ENCODE measurements at places on chromosomes 4 and X.

GRCh38 chrX:100695991-100696390, 35.9 kb downstream of the SYTL4 start:
- H3K36me3 ChIP-seq = no peaks in the 10 kb centered on the region
- H3K4me1 ChIP-seq = no peaks in the 10 kb centered on the region
- DNase-seq = no peak

- no peaks in the 10 kb centered on the region for H3K27me3 ChIP-seq
- H3K4me1 ChIP-seq = no peaks in the 10 kb centered on the region
- H3K36me3 ChIP-seq = no peaks in the 10 kb centered on the region
- no peak overlapping the region for H3K27ac ChIP-seq
- H3K4me3 ChIP-seq = no peak overlapping the region
Measured at GRCh38 chr4:122539861-122540465, 80.9 kb downstream of the IL21 start.

DNA sequence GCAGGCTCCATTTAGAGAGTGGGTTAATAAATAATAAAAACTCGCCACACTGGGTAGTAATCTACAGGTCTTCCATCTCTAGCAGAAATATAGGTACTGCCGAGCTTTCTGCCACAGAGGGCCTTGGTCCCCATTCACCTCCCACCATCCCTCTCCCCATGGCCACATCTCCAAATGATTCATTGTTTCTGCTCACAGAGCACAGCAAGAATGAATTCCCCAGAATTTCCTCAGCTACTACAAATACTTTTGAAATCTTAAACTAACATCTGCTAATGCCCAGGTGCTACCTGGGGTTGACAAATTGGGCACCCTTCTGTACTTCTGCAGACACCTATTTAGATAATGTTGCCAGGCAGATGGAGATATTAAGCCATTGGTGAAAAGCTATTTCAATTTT, 5.1 kb downstream of the PHEX start:
- H3K27me3 ChIP-seq = no peaks in the 10 kb centered on the region
- no peak overlapping the region for H3K4me3 ChIP-seq
- H3K4me1 ChIP-seq = no peaks in the 10 kb centered on the region
- no peak for DNase-seq

DNA sequence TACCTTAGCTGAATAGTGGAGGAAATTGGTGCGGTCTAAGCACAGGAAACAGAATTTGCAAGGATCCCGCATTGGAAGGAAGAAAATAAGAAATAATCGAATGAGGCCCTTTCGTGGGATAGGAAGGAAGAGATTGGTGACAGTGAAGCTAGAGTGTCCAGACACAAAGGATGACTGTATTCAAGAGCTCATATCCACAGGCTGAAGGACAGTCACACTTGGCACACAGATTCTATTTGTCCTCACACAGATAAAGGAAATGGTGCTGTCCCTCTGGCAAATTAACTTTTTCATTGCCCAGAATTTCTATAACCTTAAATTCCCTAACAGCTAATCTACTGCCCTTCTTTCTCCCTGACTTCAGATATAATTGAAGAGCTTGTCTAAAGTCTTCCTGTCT, 2188.9 kb upstream of the TENM3 start:
- H3K4me3 ChIP-seq = no peak overlapping the region
- peaks cover 17% of the 10 kb centered on the region for H3K27me3 ChIP-seq
- H3K4me1 ChIP-seq = peaks cover 7% of the 10 kb centered on the region

GRCh38 chrX:9160698-9161329, 126.9 kb upstream of the FAM9B start:
- no peak for DNase-seq
- H3K27me3 ChIP-seq = no peaks in the 10 kb centered on the region
- no peak overlapping the region for H3K4me3 ChIP-seq
- H3K36me3 ChIP-seq = no peaks in the 10 kb centered on the region

DNA sequence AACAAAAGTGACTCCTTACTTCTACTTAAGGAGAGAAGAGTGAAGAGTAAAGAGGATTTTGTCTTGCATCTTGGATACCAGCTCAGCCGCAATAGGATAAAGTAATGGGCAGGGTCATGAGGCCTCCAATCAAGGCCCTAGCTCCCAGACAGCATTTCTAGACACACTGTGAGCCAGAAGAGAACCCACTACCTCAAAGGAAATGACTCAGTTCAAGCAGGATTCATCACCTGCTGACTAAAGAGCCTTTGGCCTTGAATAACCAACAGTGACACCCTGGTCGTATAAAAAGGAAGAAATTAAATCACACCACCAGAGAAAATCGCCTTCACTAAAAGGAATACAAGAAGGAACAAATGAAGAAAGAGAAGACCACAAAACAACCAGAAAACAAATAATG, 416.1 kb downstream of the PCDH18 start:
- no peak overlapping the region for H3K4me3 ChIP-seq
- H3K27me3 ChIP-seq = no peaks in the 10 kb centered on the region
- H3K36me3 ChIP-seq = no peaks in the 10 kb centered on the region
- no peaks in the 10 kb centered on the region for H3K4me1 ChIP-seq
- no peak overlapping the region for H3K27ac ChIP-seq
- DNase-seq = no peak

DNA sequence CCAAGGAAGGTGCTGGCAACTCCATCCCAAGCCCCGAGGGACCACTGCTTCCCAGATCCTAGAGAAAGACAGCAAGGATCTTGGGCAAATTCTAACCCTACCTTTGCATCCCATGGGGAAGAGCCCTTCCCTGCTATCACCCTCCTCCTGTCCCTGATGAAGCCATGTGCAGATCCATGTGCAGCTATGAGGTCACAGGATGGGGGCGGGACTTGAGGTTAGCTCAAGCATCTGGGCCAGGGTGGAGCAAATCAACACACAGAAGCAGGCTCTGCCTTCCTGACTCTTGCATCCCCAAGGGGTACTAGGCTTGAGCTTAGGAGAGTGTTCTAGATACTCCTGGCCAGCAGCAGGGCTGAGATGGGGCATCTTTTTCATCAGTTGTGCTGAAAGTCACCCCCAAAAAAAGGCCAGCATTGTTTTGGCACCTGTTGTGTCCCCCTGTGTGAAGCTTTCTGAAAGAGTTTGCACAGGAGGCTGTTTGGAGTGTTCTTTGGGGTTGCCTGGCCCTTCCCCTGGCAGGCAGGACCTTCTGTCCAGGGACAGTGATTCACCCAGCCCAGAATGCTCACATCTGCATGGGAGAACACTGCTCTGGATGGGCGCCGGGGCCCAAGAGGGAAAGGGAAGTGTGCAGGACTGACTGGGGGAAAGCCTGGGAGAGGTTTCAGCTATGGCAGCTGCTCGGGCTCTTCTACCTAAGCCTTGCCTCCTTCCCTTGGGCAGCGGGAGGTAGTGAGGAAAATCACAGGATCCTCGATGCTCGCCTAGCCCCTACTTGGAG, 50.8 kb downstream of the PRPS1 start:
- H3K4me1 ChIP-seq = no peaks in the 10 kb centered on the region
- H3K27me3 ChIP-seq = no peaks in the 10 kb centered on the region
- no peak overlapping the region for H3K4me3 ChIP-seq
- peak overlapping the region; percentile 94 for H3K27ac ChIP-seq
- no peaks in the 10 kb centered on the region for H3K36me3 ChIP-seq

- DNase-seq = peak; percentile 78
- no peak overlapping the region for H3K27ac ChIP-seq
- no peaks in the 10 kb centered on the region for H3K36me3 ChIP-seq
- peak overlapping the region; percentile 48 for H3K4me3 ChIP-seq
- H3K4me1 ChIP-seq = no peaks in the 10 kb centered on the region
Measured at GRCh38 chrX:2325076-2325784, 175.5 kb downstream of the DHRSX start.

- no peak overlapping the region for H3K4me3 ChIP-seq
- no peaks in the 10 kb centered on the region for H3K4me1 ChIP-seq
- DNase-seq = no peak
- no peak overlapping the region for H3K27ac ChIP-seq
- no peaks in the 10 kb centered on the region for H3K36me3 ChIP-seq
Measured at GRCh38 chr4:163922302-163922701, 427.8 kb downstream of the TMA16 start.

- H3K36me3 ChIP-seq = no peaks in the 10 kb centered on the region
- DNase-seq = peak; percentile 72
- no peaks in the 10 kb centered on the region for H3K27me3 ChIP-seq
- peak overlapping the region; percentile 88 for H3K27ac ChIP-seq
- peak overlapping the region; percentile 75 for H3K4me3 ChIP-seq
Measured at GRCh38 chrX:102712981-102713625, 855 bp downstream of the GPRASP2 start.

- H3K4me3 ChIP-seq = no peak overlapping the region
- no peak for DNase-seq
- no peaks in the 10 kb centered on the region for H3K27me3 ChIP-seq
Measured at GRCh38 chr4:14124816-14125215, 497.3 kb upstream of the BOD1L1 start.

DNA sequence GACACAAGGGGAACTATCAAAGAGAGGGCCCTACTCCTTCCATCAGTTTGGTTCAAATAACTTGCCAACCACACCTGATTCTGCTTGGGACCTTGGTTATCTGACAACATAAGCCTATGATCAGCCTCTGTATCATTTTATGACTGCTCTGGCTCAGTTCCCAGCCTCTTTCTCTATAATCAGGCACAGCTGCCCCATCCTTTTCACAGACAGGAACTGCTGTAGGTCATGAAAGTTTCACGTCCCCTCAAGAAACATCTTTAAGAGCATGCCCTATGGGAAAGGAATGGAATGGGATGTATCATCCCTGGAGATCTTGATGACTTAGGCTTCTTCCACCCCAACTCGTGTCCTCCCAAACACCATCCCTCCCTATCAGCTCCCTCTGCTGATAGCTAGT, 243.4 kb downstream of the AR start:
- no peaks in the 10 kb centered on the region for H3K27me3 ChIP-seq
- H3K36me3 ChIP-seq = no peaks in the 10 kb centered on the region
- H3K27ac ChIP-seq = no peak overlapping the region
- no peaks in the 10 kb centered on the region for H3K4me1 ChIP-seq
- H3K4me3 ChIP-seq = no peak overlapping the region

DNA sequence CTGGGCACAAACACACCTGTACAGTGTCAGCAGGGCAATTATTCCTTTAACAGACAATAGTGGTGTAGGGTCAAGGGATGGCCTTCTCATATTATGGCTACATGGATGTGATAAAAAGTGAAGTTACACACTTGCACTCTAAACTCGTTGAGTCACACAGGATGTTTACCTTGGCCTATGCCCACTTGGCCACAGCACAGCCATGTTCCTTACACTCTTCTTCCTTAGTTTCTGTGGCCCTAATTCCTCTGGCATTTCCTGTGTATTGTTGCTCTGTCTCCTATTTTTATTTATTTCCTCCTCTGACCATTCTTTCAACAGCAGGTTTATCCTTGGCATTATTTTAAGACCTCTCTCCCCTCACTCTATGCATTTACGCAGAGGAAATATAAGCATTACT, 86.8 kb upstream of the NPFFR2 start:
- H3K27me3 ChIP-seq = no peaks in the 10 kb centered on the region
- no peak overlapping the region for H3K27ac ChIP-seq
- no peaks in the 10 kb centered on the region for H3K4me1 ChIP-seq
- no peak overlapping the region for H3K4me3 ChIP-seq
- no peak for DNase-seq
- no peaks in the 10 kb centered on the region for H3K36me3 ChIP-seq

GRCh38 chr4:177489471-177490246, 47.4 kb upstream of the AGA start:
- H3K36me3 ChIP-seq = no peaks in the 10 kb centered on the region
- H3K27ac ChIP-seq = no peak overlapping the region
- no peak for DNase-seq

DNA sequence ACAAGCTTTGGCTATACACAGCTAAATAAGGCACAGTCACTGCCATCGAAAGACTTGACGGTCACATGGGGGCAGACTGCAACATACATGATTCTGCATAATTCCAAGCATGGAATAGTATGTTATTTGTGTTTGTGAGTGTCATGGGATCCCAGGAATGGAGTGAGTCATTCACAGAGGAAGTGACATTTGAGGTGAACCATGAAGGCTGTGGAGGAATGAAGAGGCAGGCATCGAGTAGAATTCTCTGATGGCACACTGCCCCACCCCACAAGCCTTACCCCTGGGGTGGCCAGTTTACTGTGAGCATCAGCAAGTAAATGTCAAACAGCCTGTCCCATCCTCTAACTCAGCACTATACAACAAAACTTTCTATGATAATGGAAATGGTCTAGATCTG, 619.7 kb downstream of the MID1IP1 start:
- H3K4me3 ChIP-seq = no peak overlapping the region
- H3K36me3 ChIP-seq = no peaks in the 10 kb centered on the region
- no peaks in the 10 kb centered on the region for H3K27me3 ChIP-seq
- H3K4me1 ChIP-seq = no peaks in the 10 kb centered on the region
- H3K27ac ChIP-seq = no peak overlapping the region
- no peak for DNase-seq

GRCh38 chr4:124423160-124423559, 289.4 kb downstream of the ANKRD50 start:
- H3K36me3 ChIP-seq = no peaks in the 10 kb centered on the region
- DNase-seq = no peak
- H3K4me1 ChIP-seq = no peaks in the 10 kb centered on the region
- H3K4me3 ChIP-seq = no peak overlapping the region
- H3K27ac ChIP-seq = no peak overlapping the region

- DNase-seq = peak; percentile 36
- no peaks in the 10 kb centered on the region for H3K4me1 ChIP-seq
- no peak overlapping the region for H3K27ac ChIP-seq
- no peaks in the 10 kb centered on the region for H3K27me3 ChIP-seq
- peak overlapping the region; percentile 42 for H3K4me3 ChIP-seq
Measured at GRCh38 chr4:1547856-1548826, 136.0 kb downstream of the FAM53A start.

DNA sequence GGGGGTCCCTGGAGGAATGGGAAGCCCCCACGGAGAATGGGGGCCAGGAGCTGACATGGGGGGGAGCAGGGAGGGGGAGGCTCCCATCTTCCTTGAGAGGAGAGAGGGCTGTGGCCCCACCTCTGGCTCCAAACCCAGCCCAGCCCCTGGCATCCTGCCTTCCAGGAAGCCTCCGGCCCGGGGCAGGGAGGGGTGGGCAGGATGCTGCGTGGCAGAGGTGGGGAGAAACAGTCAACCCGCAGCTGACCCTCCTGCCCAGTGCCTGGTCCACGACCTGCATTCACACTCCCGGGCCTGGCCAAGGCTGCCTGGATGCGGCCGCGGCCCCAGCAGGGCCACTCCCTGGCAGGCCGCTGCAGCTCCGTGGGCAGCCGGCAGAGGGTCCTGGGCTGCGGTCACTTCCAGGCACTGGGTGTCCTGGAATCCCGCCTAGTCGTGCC, 39.0 kb downstream of the CPLX1 start:
- no peak overlapping the region for H3K27ac ChIP-seq
- peak overlapping the region; percentile 44 for H3K4me3 ChIP-seq
- H3K27me3 ChIP-seq = peaks cover 5% of the 10 kb centered on the region

GRCh38 chr4:159425737-159426305, 322.9 kb downstream of the RAPGEF2 start:
- no peak overlapping the region for H3K27ac ChIP-seq
- no peak for DNase-seq
- no peaks in the 10 kb centered on the region for H3K36me3 ChIP-seq

GRCh38 chr4:10736895-10737294, 52.3 kb upstream of the CLNK start:
- no peaks in the 10 kb centered on the region for H3K36me3 ChIP-seq
- no peaks in the 10 kb centered on the region for H3K27me3 ChIP-seq
- H3K4me3 ChIP-seq = no peak overlapping the region
- H3K4me1 ChIP-seq = no peaks in the 10 kb centered on the region

- H3K27me3 ChIP-seq = no peaks in the 10 kb centered on the region
- DNase-seq = no peak
- H3K4me3 ChIP-seq = no peak overlapping the region
- no peaks in the 10 kb centered on the region for H3K4me1 ChIP-seq
- H3K36me3 ChIP-seq = no peaks in the 10 kb centered on the region
- H3K27ac ChIP-seq = no peak overlapping the region
Measured at GRCh38 chr4:129929052-129929451, 833.1 kb downstream of the C4orf33 start.

- no peak for DNase-seq
- no peak overlapping the region for H3K27ac ChIP-seq
- H3K4me3 ChIP-seq = no peak overlapping the region
- peaks cover 12% of the 10 kb centered on the region for H3K4me1 ChIP-seq
- peaks cover 96% of the 10 kb centered on the region for H3K27me3 ChIP-seq
Measured at GRCh38 chr4:84503495-84504437, 4.7 kb upstream of the NKX6-1 start.

Measured in tibial artery (tissue), 4 donors.